Stimulated activated naive CD8-positive, alpha-beta T cell treated with anti-CD3 and anti-CD28 coated beads, Interleukin-15, Interleukin-2, amounts not matched to agents 100 U/mL and 50 U/mL, for 24 hours (primary cell): ENCODE measurements at places on chromosomes 7 and 10.

- DNase-seq: no peak
Measured at GRCh38 chr10:31393844-31394243, 74.8 kb downstream of the ZEB1 start.

DNA sequence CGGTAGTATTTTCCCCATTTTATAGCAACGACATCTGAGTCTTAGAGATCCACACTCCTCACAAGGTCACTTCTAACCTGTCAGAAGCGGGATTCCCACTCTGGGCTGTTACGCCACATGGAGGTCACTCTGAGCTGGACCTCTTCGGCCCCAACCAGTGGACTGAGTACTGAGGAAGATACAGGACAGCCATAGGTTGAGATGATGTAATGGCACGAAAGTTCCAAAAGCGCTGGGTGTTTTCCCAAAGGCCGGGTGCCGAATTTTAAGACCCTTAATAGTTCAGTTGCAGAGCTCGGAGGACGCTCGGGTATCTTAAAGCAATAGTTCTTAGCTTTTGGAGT is 699 bp downstream of the GHITM start:
- peak; percentile 20 for DNase-seq

- no peak for DNase-seq
Measured at GRCh38 chr10:70137927-70138883, 5.6 kb upstream of the AIFM2 start.

DNA sequence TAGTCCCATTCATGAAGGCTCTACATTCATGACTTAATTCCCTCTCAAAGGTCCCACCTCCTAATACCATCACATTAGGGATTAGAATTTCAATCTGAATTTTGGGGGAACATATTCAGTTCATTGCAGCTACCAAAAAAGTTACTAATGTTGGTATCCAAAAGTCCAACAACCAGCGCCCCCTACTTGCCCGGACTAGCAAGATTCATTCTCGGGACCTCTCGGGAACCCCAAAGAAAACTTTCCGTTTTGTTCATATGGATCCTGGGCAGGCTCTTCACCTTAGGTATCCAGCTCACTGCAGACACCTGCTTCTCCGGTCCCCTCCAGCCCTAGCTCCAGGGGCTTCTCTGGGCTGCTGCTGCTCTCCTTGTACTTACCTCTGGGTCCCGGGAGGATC is 8.9 kb upstream of the GRK5 start:
- peak; percentile 55 for DNase-seq
